ENCODE measurements at places on chromosomes 2 and 18. TPM values are rescaled to one million over a fixed set of nuclear protein-coding genes. Genes with fewer than 3 reads are reported as not detected.

Gene MAP2
- total RNA-seq = 71.1 TPM

Gene MYO7B
- not detected for total RNA-seq

Gene CYS1
- 0.43 TPM for total RNA-seq

Gene SLC40A1
- 8.0 TPM for total RNA-seq

Gene GALR1
- total RNA-seq = not detected

Measured in PC-9 (cell line).